Globus pallidus (tissue), 1 donor: ENCODE measurements at places on chromosomes 7 and 10.

DNA sequence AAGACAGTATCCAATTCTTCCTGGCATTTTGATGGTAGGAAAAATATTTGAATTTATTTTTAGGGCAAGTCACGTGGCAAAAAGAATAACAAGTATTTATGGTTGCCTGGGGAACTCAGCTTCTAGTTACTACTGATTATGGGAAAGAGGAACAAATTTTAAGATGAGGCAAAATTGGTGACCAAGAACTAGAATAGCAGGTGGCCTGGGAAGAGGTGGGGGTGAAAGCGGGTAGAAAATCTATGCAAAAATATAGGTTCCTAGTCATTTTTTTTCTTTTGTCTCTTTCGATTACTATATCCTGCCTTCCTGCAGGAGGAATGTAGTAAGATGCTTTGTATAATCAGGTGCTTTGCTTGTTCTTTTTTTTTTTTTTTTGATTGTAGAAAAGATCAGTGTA is 27.8 kb downstream of the ENTPD1 start:
- no peak for DNase-seq

DNA sequence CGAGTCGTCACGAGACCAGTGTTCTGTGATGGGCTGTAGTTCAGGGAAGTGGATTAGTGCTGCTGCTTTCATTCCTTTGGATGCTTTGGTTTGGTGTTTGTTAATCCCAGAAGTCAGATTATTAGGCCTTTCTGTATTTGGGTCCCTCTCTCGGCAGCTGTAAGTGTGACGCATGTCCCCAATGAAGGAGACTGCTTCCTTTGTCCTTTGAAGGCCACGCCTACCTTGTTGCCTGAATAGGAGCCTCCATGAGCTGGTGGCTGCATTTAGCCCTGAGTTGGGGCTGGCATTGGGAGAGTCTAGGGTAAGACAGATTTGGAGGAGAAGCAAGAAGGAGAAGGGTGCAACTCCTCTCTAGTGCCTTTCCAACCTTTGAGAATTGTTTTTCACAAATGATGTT is 34.5 kb downstream of the DOCK1 start:
- peak; percentile 94 for DNase-seq

DNA sequence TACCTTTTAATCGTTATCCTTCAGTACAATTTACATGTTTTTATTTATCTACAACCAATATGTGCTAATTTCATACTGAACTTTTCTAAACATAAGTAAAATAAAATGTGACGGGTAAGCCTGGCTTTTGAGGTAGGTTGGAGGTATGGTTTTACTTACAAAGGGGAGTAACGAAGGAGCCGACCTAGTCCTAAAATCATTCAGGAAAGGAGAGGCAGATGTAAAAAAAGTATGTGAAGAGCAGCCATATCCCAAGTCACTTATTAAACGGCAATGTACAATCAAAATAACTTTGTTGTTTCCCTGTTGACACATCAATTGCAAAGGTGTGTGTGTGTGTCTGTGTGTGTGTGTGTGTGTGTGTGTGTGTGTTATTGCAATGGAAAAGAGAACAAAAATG is 351.3 kb downstream of the CRPPA start:
- no peak for DNase-seq

DNA sequence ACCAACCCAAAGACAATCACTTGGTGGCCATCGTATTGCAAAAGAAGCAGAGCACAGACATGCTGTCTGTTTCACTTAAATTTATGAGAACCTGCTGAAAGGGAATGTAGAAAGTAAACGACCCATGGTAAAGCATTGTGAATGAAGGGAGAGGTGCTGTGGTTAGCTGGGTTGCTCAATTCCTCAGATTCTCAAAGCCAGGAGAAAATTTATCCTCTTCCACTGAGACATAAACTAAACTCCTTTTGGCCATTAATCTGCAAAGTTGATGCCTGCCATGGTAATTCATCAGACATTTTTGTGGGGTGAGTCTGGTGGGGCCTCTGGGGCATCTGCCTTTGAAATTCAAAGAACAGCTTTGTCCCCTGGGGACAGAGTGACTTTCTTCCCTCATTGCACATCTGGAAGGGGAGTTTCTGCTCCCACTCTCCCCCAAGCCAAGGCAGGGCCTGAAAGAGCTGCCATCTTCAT is 951.0 kb downstream of the LRMDA start:
- no peak for DNase-seq

- no peak for DNase-seq
These were observed 4.8 kb upstream of the FAM24B start for GRCh38 chr10:122884166-122884565.

DNA sequence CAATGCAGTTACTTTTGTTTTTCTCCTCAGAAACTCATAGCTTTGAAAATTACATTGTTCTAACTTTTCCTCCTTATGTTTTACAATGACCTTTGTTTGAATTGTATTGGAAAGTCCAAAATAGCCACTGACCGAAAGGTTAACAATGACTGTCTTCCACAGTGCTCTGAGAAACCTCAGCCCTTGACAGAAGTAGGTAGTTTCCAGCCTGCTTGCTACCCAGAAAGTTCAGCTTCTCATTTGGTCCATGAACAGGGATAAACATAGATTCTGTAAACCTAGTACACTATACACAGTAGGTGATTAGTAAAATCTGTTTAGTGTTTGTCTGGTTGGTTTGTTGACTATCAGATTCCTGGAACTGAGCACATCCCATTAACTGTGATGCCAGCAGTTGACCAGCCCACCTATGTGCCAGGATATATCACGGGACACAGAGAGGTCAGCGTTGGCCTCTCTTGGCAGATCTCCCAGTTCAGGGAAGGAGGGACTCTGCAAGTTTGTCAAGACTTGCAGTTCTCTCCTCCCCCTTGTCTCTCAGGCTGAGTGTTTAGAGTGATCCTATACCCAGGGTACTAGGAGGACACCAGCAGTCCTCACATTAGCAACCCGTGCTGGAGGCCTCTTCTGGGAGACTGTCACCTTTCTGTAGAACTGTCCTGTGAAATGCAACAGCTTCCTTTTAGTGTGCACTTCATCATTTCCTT is 297.6 kb downstream of the ARHGAP12 start:
- no peak for DNase-seq

DNA sequence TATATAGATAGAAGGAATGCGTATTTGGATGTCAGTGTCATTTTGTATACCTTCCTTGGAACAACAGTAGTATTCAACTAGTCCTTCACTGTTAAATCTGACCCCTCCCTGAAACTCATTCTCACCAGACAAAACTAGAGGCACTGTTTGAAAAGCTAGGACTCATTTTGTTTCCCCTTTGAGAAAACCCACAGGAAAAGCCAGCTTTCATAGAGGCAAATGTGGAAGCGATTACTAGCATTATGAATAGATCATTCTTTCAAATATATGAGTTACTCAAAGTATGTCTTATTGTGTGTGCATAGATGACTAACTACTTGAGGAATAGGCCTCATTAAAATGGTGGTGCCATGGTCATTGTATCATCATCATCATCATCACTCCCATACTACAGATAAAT is 1.9 kb upstream of the ASB15 start:
- DNase-seq: no peak

DNA sequence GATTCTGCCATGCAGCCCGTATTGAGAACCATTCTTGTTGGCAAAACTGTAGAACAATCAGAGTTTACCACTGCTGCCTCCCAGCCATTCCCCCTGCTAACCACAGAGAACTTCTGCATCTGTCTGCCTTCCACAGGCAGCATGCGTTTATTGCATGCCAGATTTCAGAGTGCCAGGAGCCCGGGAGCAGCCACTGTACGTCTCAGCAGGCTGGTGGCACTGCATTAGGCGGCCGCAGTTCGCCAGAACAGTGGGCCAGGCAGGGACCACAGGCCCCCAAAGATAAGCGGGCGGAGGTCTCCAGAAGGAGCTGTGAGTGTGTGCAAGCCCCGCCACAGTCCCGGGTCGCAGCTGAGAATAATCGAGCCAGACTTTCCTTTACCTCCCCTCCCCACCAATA is 31.8 kb downstream of the ZNF467 start:
- DNase-seq: peak; percentile 51

DNA sequence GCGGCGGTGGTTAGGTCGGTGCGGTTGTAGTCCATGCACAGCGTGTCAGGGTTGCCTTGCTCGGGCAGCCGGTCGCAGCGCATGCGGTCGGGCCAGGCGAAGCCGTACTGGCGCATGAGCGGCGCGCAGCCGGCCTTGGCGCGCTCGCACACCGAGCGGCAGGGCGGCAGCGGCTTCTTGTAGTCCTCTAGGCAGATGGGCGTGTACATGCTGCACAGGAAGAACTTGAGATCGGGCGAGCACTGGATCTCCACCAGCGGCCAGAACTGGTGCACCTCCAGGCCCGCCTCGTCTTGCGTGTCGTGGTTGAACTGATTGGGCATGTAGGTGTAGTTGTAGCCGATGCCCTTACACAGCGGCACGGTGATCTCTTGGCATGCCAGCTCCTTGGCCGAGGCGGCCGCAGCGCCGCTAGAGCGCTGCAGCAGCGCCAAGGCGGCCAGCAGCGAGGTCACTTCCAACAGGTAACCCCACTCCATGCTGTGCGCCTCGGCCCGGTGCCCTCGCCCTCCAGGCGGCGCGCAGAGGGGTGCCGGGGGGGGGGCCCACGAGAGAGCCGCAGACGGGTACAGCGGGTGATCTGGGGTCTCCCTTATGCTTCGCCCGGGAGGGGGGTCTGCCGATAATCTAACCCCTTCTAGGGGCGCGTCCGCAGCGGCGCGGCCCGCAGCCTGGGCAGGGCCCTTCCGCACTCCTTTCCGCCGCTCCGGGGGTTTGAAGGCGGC is 983 bp downstream of the FZD8 start:
- DNase-seq: no peak

GRCh38 chr10:62188021-62188616 is 80.5 kb downstream of the RTKN2 start:
- DNase-seq: no peak

DNA sequence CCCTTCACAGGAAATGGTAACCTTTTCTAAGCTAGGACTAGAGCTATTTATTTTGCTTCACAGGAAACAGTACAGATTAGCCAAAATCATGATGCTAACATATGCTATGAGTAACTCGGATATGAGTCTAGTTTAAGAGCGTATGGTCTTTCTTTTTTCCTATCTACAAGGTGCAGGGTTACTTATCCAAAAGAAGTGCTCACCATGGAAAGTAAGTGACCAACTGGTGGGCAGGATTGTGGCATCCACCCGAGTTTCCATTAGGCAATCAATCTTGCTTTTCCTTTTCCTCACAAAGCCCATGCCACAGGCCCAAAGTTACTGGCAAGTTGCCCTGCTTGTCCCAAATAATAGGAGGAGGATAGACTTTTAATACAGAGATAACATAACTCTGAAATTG is 765.1 kb upstream of the POM121L12 start:
- no peak for DNase-seq

GRCh38 chr7:150665089-150665748 is 20.3 kb upstream of the GIMAP2 start:
- DNase-seq: no peak

- no peak for DNase-seq
These were observed 63.0 kb upstream of the SP4 start for GRCh38 chr7:21364801-21365271.

- no peak for DNase-seq
These were observed 589 bp upstream of the RAPGEF5 start for GRCh38 chr7:22357311-22358175.

- DNase-seq: no peak
These were observed 1.1 kb upstream of the TNS3 start for GRCh38 chr7:47582764-47583738.

DNA sequence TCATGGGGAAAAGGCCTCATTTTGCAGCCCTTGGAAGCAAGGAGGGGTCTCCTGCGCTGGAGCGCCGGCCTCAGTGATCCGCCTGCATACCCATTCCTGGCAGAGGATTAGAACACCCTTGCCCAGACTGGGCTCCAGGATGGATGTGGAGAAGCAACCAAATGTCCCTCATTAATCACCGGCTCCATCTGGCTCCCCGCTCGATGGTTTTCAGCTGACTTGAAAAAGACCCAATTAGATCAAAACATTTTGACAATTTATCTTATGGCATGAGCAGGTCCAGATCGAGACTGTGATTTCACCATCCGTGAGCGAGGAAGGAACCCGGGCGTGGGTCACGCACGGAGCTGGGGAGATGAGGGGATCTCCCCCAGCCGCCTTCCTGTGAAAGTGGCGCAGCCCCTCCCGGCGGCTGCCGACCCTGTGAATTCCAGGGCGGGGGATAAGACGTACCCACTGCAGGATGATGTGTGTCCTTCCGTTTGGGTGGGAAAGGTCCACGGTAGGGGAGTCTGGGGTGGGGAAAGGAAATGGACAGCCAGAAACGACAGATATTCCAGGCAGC is 141.6 kb downstream of the EMX2 start:
- DNase-seq: no peak

GRCh38 chr10:99998889-99999288 is 10.9 kb downstream of the DNMBP start:
- no peak for DNase-seq

DNA sequence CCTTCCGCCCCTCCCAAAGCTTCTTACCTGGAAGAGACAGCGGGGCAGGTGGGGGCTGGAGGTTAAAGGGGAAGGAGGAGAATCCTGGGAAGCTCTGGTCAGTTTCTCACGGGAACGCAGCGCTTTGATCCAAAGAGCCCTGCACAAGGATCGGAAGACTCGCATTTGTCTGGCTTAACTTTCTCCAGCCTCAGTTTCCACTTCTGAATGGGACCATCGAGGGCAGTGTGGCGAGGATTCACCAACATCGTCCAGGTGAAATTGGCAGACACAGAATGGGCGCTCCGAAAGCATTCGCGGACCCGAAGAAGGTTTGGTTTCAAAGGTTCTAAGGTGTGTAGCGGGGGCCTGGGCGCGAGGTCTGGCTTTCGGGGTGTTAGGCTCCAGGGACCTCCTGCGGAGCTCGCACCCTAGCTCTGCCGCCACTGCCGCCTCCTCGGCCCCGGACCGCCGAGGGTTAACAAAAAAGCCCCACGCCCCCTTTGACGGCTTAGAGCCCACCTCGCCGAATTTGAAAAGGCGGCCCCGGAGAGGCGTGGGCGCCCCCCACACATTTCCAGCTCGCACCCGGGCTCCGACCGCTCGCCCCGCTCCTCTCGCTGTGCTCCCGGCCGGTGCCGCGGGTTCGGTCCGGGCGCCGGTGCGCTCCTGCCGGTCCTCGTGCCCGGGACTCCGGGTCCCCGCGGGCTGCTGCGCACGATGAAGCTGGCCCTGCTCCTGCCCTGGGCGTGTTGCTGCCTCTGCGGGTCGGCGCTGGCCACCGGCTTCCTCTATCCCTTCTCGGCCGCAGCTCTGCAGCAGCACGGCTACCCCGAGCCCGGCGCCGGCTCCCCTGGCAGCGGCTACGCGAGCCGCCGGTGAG is at the start of gene COL26A1:
TSS of gene COL26A1 (plus strand) at position 542 of the 862 bp plus-strand sequence. CDS start at position 700, 158 bp downstream.
- DNase-seq: no peak

DNA sequence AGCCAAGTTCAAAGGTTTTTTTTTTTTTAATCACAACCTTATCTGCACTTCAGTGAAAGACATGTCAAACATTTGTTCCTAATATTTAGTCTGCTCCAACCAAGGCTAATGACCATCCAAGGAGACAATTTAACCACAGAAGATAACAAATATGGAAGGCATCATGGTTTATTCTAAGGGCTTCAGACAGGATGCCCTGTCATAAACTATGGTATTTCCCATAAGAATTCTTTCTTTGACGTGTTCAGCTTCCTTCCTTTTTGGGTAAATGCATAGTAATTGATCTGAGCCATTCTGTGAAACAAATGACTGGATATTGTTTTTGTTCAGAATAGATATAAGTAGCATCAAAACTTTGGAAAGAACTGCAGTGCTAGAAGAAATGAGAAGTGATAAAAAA is 326.5 kb upstream of the AOAH start:
- no peak for DNase-seq
